Activated gamma-delta T cell treated with Interleukin-2 at 50 U/mL for 16 hours (primary cell): ENCODE measurements at places on chromosomes 12 and 14.

DNA sequence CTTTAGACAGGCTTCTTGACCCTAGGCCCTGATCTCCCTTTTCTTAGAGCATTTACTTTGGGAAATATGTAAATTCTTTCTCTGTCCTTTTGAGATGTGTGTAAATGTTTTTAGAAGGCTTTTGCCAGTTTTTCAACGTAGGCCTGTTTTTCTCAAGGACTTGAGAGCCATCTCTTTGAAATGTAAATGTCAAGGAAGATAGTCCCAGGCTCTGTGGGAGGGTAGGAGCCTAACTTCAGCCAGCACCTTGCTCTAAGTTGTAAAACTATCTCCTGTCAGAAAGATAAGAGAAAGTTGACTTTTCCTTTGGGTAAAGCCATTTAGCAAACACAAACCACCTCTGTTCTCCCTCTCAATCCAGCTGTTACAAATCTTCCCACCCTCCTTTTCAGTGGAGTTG lies 219.8 kb downstream of the RPS29 start:
- DNase-seq = no peak

GRCh38 chr12:120290609-120291305 lies 946 bp downstream of the RNU4-2 start:
- DNase-seq = no peak

DNA sequence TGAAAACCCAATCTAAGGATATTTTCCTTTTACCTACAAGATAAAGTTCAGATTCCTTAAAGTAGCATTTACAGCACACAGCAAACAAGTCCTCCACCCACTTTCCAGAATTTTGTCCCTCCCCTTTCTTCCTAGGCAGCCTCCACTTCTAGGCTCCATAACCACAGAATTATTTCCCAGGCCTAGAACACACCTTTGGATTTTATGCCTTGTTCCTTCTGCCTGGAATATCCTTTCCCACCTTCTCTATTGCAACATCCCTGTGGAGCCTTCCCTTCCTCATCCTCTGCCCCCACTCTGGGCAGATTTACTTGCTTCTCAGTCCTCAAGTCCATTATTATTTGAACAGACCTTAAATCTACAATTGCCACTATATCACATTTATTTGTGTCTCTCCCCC lies 2.1 kb upstream of the TSPAN8 start:
- DNase-seq = no peak

DNA sequence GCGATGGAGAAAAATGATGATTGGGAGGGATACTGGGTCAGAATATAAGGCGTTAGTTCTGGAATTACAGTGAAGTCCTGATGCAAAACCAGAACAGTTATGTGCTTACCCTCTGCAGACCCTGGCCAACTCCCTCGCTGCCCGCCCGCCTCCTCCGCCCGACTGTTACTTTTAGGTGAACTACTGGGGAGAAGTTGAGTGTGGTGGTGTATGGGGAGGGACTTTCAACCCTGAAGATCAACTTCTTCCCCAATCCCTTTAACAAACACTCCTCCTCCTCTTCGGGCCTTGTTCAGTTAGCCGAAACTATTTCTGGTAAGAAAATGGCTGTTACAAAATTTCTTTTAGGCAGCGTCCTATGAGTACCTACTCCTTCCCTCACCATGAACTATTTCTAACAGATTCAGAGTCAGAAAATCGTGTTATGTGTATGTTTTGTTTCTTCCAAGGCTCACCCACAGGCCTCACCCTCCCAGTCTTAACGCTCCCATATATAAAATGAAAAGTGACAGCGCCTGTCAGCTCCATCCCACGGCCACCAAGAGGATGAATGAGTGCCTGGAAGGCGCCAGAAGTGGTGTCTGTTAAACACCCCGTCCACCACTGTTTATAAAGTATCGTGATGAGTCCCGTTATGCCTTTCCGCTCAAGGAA lies 1.3 kb downstream of the FBXO33 start:
- no peak for DNase-seq

DNA sequence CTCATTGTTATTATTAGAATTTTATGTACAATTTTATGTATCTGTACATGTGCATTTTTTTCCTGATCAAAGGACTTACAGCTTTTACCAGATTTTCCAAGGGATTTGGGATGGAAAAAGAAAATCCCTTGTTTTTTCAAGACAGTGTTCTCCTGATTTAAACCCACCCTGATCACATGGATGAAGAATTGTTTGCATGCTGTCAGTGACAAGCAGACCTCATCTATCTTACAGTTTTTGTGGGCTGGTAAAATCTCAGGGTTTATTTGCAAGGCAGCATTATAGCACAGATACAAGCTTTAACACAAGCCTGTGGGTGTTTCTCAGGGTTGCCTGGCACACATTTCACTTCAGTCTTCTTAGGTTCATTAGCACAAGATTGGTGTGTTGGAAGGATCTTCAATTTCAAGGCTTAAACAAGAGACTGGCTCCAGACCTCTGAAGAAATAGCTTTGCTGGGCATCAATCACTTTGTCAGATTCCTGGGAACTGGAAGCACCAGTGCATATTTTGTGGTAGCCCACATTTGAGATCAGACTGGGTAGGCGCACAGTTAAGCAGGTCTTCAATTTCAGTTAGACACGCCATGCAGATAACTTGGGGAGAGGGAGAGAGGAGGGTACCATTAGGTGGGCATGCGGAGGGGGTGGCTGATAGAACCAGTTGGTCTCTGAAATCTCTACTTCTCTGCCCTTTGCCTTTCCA lies 118.0 kb downstream of the TBX5 start:
- DNase-seq = no peak

- no peak for DNase-seq
These were observed 6.9 kb downstream of the TNFAIP2 start for GRCh38 chr14:103130017-103130764.

GRCh38 chr12:12511021-12511783 lies 51.5 kb downstream of the DUSP16 start:
- no peak for DNase-seq

DNA sequence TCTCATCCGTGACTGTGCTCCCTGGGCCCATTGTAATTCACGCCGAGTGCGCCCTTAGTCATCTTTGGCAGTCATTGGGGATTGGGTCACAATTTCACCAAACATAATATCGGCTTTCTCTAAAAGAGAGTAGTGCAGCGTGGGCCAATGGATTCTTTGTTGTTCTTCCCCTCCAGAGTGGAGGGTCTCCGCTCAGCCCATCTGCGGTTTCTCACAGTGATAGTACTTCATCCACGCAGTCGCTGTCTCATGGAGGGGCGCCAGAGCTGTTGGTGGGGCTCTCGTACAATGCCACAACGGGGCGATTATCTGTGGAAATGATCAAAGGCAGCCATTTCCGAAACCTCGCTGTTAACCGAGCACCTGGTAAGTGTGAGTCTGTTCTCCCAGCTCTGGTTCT lies 321.8 kb downstream of the SNAPC1 start:
- no peak for DNase-seq

- DNase-seq = no peak
These were observed 101.7 kb upstream of the ATF7IP start for GRCh38 chr12:14263742-14264141.

- no peak for DNase-seq
These were observed 25.1 kb downstream of the C12orf42 start for GRCh38 chr12:103470664-103471063.

GRCh38 chr14:63781686-63782085 lies 53.8 kb upstream of the SGPP1 start:
- DNase-seq = no peak

GRCh38 chr14:105486163-105486973 lies at the start of gene CRIP1:
TSS of gene CRIP1 (plus strand) at chr14:105486886. CDS start at chr14:105487260, 374 bp downstream.
- no peak for DNase-seq

GRCh38 chr12:87856-88255 lies 21.3 kb downstream of the IQSEC3 start:
- DNase-seq = no peak

GRCh38 chr14:85241022-85241855 lies 288.7 kb upstream of the FLRT2 start:
- no peak for DNase-seq

GRCh38 chr12:132379996-132380395 lies 50.6 kb upstream of the GALNT9 start:
- no peak for DNase-seq

- DNase-seq = no peak
These were observed 53.5 kb downstream of the FBRSL1 start for GRCh38 chr12:132543298-132544079.

DNA sequence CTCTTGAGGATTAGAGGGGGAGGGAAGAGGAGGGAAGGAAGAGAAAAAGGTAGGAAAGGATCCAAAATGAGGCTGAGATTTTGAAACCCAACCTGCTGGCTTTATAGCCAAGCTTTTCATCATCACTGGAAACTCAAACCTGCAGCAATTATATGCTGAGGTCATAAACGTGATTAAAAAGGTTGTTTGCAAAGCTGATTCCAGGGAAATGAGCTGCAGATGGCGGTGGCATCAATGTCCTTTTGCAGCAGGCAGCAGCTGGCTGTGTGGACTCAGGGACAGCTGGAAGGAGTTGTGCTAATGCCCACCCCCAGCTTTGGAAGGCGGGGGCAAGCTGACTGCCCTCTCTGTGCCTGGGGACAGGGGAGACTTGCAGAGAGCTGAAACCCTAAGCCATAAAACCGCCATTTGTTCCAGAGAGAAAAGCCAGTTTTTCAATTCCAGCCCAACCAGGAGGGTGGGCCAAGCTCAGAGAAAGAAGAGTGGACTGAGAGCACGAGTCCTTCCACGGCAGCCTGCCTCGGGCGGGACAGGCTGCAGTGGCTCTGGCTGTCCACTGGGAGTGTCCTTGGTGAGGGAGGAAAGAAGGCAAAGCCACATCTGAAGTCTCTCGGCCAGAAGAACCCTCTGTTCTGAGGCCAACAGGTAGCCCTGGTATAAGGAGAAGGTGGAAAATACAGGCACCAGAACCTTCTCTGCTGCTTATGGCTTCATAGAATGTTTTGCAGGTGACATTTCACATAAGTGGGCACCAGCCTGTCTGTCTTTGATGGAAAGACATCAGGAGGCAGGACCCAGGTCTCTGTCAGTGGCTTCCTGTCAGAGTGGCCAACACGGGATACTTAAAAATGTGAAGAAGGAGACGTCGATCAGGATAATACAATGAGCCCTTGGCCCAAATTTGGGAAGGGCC lies 90.7 kb downstream of the SINHCAF start:
- no peak for DNase-seq

- no peak for DNase-seq
These were observed 283.0 kb upstream of the PRKD1 start for GRCh38 chr14:30210630-30211029.

DNA sequence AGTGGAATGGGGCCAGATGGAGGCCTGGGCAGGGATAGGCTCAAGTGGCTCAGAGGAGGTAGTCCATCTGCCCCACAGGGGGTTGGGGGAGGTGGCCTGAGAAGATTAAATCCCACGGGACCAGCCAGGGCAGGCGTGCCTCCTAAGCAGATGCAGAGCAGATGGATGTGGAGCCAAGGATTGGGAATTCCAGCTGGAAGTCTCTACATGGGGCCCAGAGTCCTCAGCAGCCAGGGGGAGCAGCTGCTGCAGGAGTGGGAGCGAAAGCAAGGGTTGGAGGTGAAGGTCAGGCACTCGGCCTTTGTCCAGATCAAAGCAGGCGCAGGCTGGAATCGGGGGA lies 42.4 kb upstream of the VRK1 start:
- no peak for DNase-seq

DNA sequence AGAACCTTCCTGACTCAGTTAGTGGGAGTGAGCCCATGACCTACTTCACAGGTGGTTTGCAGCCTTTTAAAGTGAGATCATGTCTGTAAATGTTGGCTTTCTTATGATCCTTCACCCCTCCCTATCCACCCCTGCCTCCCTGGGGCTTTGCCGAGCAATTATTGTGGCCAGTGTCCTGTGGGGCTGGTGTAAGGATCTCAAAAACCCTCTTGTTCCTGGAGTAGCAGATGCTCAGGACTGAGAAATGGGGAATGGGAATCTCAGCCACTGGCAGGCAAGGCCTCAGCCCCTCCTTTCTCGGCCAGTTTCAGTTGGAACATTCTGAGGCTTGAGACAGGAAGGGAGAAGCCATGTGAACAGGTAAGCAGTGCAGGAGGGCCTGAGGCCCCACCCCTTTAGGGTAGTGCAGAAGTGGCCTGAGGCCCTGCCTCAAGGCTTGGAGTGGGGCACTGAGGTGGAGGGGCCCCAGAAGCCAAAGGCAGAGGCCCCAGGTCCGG lies 53.8 kb downstream of the PLEKHG3 start:
- DNase-seq = peak; percentile 19

GRCh38 chr14:94961386-94962165 lies 191.7 kb upstream of the GSC start:
- no peak for DNase-seq

DNA sequence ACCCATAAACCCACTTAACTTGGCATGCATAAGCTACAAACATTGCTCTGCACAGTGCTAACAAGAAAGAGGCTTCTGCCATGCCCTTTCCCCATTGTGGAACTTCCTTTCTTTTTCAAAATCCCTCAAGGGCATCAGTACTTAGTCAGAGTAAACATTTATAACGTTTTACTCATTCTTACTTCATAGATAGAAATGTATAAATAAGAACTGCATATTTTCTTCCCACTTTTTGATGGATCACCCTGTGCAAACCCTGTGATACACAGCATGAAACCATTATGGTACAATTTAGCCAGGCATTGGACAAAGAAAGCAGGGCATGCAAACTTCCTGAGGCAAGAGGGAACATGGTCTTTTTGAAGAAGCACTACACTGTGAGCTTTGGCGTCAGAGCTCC lies 113.8 kb upstream of the FOXG1 start:
- no peak for DNase-seq

DNA sequence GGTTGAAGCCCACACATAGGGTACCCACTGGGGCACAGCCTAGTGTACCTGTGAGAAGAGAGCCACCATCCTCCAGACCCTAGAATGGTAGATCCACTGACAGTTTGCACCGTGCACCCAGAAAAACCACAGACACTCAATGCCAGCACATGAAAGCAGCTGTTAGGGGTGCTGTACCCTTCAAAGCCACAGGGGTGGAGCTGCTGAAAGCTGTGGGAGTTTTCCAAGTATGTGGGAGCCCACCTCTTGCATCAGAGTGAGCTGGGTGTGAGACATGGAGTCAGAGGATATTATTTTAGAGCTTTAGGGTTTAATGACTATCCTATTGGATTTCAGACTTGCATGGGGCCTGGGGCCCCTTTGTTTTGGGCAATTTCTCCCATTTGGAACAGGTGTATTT lies 30.5 kb downstream of the TSPAN19 start:
- no peak for DNase-seq

DNA sequence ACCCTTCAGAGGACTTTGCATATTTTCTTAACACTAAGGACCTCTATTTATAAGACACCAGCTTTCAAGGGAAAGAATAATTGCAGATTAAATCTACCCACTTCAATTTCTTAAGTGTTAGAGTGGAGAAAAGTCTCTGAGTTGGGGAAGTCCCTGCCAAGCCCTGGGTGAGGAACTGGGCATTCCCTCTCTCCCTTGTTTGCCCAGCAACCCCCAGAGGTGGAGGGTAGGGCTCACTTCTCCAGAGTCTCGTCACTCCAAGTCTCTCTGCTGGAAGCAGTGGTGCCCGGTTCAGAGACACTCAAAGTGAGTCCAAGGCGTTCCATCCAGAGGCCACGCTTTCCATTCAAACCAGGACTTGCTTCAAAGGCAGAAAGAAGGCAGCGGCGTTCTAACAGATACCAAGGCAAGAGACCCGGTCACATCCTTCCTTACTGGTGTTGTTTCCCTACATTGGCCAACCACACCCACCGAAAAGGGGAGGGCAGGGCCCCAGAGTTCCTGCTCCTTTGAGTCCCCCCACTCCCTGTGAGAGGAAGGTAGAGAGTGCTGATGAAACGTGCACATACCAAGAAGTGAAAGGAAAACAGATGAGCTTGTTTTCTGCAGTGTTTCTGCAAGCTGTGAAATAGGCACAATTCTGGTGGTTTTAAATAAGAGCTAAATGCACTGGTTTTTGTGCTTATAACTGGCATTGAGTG lies 6.1 kb upstream of the BDKRB2 start:
- DNase-seq = no peak

GRCh38 chr12:63294327-63294632 lies 143.3 kb upstream of the AVPR1A start:
- no peak for DNase-seq

- no peak for DNase-seq
These were observed 28.6 kb downstream of the EML1 start for GRCh38 chr14:99821519-99822508.
